WERI-Rb-1 (cell line): ENCODE measurements at places on chromosomes 4 and X.

DNA sequence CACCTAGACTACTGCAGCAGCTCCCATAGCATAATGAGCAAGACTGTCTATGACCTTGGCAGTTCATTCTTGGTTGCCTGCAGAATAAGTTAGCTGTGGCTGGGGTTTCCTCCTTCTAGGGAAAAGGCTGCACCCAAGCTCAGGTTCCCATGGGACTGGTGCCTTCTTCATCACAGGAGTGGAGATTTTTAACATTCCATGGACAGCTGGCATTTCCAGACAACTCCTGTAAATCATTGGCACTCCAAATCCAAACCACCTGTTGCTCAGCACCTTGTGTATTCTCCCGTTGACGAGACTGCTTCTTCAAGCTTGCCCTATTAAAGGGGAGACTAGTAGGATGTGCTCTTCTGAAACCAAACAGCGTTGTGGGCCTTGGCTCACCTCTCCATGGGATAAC is 7.8 kb upstream of the NUP54 start:
- DNase-seq = no peak

GRCh38 chr4:185039508-185040273 is 21.4 kb downstream of the HELT start:
- peak; percentile 57 for DNase-seq

DNA sequence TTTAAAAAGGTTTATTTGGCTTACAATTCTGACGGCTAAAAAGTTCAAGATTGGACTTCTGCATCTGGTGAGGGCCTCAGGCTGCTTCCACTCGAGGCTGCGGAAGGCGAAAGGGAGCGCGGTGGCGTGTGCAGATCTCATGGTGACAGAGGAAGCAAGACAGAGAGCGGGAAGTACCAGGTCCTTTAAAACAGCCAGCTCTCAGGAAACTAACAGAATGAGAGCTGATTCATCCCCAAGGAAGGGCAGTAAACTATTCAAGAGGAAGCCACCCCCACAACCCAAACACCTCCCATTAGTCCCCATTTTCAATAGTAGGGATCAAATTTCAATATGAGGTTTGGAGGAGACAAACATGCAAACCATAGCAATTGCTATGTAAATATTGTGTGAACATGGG is 2144.2 kb upstream of the AGA start:
- no peak for DNase-seq

DNA sequence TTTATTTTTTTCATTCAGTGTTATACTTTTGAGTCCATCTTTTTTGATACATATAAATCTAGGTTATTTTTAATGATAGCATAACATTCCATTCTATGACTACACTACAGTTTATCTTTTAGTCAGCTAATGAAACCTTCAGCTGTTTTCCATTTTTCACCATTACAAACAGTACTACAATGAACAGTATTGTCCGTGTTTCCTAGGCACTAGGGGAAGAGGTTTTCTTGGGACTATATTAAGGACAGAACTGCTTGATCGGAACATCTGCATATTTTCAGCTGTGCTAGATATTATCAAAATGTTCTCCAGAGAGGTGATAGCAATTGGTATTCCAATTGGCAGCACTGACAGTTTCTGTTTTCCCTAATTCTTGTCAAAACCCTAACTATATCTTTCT is 44.3 kb upstream of the HCCS start:
- no peak for DNase-seq

- peak; percentile 79 for DNase-seq
Measured at GRCh38 chr4:8594097-8595038, 1.8 kb downstream of the CPZ start.

DNA sequence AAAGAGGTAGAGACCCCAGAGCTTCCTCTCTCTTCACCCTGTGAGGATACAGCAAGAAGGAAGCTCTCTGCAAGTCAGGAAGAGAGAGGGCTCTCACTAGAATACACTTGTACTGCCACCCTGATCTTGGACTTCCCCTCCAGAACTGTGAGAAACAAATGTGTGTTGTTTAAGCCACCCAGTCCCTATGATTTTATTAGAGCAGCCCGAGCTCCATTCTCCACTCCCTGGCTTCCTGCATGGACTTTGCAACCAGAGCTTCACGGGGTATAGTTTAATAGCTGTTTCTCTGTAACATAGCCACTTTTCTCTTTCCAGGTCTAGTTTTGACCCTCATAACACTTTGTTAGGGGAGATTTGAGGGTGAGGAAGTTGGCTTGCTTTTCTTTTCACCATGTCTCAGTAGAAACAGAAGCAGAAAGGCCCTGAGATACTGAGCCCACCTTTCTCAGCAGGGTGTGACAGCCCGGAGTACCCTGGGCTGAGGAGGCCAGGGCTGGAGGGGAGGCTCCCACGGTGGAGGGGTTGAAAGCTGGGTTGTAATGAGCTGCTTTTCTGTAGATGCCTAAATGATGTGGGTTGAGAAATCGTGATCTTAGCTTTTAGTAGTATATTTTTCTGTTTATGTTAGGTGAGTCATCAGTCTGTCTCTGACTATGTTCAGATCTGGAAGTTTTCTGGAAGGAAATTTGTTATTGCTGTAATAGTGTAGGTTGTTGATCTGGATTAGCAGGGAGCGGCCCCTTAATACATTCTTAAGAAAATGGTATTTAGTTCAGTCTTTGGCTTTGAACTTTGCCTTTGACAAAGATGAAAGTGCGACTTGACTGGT is 118.6 kb downstream of the PTTG2 start:
- DNase-seq = no peak

DNA sequence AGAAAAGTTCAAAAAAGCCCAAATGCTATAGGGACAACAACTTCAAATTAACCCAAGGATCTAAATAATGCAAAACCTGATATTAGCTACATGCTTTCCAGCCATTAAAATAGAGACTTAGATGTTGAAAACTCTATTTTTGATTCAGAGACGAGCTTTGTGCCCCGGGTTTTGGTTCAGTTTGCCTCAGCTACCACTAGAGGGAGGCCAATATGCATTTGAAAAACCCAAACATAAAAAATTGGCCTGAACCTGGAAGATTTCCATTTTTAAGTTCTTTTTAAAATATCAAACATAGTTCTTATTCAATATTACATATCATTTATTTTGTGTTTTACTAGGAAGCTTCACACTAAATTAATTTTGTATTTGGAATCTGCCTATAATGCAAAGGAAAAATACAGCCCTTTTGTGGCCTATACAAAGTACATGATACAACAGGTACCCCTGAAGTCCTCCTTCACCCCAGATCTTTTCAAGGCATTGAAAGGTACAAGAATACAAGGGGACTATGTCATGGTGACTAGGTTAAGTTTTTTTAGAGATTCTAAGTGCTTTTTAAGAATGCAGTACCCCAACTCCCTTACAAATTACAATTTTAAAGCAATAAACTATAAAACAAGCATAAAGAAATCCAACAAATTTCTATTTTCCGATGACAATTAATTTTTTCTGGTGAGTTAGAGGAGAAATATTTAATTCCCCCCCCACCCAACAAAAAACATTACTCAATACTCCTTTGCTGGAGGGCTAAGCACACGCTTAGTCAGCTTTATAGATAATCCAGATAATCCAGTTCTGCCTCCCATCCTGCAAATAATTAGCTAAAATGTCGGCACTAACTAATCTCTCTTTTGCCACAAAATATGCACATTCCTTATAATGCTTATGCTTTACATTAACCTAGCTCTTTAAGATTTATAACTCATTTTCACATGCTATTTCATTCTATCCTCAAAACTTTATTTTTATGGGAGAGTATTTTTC is 97.7 kb upstream of the PTPN13 start:
- peak; percentile 23 for DNase-seq

DNA sequence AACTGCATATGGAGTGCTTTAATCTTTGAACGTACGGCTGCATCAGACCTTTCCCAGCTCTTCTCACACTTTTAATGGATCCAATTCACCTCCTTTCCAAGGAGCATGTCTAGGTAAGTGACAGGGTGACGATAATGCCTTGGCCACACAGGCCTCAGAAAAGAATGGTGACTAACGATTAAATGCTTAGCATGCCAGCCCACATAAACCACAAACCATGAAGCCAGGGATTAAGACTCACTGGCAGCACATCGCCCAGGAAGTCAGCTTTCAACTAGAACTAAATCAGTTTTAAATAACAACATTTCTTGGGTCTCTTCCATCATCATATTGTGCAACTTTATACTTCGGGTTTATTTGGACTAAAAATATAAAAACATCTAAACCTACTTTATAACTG is 28.7 kb downstream of the INPP4B start:
- peak; percentile 14 for DNase-seq

- no peak for DNase-seq
Measured at GRCh38 chr4:61079976-61080375, 120.2 kb upstream of the ADGRL3 start.

DNA sequence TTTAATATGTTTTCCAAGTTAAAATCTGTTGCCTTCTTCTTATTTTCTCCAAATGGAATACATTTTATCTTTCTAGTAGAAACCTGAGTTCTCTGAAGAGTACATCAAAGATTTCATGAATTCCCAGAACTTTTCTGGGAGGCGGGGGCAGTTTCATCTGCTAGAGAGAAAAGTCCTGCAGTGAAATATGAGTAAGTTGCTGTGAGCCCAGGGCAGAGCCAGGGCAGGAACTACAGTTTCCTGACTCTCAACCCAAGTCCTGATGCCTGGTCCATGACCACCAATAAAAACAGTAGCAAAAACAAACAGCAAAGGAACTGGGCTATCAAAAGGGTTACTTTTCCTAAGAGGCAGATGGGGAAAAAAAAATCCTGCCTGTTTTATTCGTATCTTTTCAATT is 239.4 kb upstream of the CTSO start:
- no peak for DNase-seq

DNA sequence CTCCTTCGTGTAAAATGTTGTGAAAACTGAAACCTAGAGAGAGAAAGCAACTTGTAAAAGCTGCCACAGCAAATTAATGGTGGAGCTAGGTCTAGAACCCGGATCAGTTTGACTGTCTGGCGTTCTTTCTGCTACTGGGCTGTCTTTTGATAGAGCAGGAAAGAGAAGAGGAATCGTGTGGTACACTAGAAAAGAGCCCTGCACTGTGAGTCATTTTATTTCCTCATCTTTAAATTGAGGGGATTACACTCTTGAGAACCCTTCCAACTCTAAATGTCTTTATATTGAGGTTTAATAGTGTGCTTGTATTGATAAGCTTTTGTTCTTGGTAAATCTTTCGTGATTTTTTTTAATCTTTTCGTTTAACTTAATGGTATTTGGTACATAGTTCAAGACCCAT is 4.3 kb downstream of the WDR44 start:
- DNase-seq = no peak

DNA sequence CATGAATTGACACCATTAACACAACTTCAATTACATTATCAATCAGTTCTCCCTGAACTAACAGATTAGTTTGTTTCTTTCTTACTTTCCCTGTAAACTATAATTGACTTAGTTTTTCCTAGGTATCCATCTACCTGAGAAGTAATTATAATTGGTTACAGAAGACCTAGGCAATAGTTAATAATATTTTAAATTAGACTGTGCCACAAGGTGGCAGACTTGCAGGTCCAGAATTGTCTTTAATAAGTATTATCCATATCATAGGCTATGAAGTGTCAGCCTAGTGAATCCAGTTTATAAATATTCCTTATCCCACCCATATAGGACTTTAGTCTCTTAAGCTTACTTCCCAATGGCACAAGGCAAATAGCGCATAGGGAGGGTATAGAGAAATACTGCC is 48.9 kb upstream of the FAM47B start:
- no peak for DNase-seq

- DNase-seq = no peak
Measured at GRCh38 chrX:24219320-24219719, 69.8 kb downstream of the ZFX start.

DNA sequence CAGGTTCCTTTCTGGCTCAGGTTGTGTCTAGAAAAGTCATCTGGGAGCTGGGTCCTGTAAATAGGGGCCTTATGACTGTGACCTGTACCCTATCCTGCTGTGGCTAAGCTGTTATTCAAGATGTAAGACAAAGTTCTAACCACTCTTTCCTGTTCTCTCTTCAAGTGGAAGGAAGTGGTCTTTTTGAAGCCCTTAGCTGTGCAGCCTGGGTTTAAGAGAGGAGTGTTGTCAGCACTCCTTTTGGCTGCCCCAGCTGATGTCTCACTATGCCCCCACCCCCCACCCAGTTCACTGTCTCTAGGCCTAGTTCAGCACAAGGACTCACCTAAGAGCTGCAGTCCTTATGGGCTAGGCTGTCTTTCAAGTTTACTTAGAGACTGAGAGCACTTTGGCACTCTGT is 1069.5 kb downstream of the FAM133A start:
- no peak for DNase-seq

- no peak for DNase-seq
Measured at GRCh38 chr4:121824950-121825349, 1.3 kb upstream of the CCNA2 start.

GRCh38 chr4:151948351-151949016 is 187.7 kb upstream of the GATB start:
- no peak for DNase-seq

DNA sequence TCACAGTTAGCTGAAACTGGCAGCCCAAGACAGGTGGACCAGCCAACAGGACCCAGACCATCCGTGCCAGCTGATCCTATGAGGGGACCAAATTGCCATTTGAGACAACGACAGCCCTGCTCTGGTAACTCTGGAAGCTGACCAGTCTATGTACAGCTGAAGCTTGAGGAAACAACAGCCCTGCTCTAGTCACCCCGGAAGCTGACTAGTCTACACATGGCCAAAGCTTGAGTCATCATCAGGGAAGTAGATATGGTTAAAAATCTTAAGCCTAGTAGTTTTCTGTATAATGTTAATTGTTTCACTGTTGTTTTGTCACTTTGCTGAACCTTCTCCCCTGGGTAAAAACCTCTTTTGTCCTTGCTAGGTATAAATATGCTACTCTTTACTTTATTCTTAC is 905.4 kb upstream of the NDST4 start:
- no peak for DNase-seq

DNA sequence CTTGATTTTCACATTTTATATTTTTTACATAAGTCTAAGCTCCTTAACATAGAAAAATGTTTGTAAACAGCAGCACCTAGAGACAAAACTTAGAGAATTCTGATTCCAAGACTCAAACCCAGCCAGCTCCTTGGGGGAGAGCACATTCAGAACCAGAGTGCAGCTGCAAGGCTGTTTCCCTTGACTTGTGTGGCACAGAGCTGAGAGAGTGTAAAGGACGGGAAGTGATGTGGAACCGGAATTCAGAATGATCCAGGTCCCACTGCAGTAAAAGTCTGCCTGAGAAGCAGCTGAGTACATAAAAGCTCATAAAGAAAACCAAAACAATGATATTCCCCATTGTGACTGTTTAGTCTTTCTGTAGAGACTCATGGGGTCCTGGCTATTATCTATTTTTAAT is 713.8 kb downstream of the RAB28 start:
- no peak for DNase-seq

DNA sequence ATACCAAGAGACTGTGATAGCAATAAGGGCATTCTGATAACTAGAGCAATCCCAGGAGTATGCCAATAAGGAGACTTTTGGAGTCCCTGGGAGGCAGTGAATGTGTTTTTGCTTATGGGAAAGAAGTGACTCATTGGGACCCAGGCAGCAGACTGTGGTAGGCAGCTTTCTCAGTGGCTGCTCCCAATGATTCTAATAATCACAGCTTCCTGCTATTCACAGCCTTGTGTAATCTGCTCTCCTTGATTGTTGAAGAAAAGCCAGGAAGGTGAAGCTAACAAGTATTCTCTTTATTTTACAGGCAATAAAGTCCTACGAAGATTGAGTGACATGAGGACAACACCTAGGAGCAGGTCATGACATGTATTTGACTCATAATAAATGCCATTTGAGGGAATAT is 70.3 kb upstream of the DDX60 start:
- DNase-seq = no peak

- no peak for DNase-seq
Measured at GRCh38 chrX:24341795-24342194, 18.6 kb upstream of the SUPT20HL1 start.
